ENCODE measurements at places on chromosomes 4 and X.
A peak's percentile ranks its signal among the peaks of the same experiment; 100 is the strongest.

GRCh38 chr4:14054391-14054790 lies 426.9 kb upstream of the BOD1L1 start:
- no peak for DNase-seq

GRCh38 chrX:44203791-44204190 lies 139.7 kb downstream of the EFHC2 start:
- no peak for DNase-seq

- no peak for DNase-seq
Measured at GRCh38 chrX:24988314-24988713, 27.5 kb downstream of the ARX start.

- DNase-seq = no peak
Measured at GRCh38 chrX:34656467-34656841, 631 bp downstream of the TMEM47 start.

DNA sequence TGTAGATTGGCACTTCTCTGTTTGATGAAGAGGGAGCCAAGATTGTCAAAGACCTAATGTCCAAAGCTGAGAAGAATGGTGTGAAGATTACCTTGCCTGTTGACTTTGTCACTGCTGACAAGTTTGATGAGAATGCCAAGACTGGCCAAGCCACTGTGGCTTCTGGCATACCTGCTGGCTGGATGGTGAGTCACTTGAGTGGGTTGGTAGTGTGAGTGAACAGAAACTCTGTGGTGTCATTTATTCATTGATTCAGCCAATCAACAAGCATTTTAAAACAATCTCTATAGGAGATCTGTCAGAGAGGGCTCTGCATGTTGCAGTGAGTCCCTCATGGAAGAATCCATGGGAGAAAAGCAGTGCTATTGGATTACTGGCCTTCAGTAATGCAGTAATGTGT lies 16.3 kb downstream of the TAF9B start:
- peak; percentile 33 for DNase-seq

DNA sequence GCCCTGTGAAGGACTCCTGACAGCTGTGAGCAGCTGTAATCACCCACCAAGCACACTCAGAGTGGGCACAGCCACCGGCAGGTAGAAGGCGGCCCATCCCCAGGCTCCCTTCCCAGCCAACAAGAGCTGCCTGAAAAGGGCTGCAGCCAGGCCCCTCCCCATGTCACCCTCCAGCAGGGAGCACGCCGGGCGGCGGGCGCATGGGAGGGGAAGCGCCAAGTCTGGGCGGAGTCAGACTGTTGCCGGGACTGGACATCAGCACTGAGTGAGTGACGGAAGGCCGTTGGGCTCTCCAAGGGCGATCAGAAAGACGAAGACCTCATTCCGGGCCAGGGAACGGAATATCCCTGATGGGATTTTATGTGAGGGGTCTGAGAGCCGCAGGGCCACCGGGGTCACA lies 82.1 kb downstream of the PPP2R2C start:
- no peak for DNase-seq

DNA sequence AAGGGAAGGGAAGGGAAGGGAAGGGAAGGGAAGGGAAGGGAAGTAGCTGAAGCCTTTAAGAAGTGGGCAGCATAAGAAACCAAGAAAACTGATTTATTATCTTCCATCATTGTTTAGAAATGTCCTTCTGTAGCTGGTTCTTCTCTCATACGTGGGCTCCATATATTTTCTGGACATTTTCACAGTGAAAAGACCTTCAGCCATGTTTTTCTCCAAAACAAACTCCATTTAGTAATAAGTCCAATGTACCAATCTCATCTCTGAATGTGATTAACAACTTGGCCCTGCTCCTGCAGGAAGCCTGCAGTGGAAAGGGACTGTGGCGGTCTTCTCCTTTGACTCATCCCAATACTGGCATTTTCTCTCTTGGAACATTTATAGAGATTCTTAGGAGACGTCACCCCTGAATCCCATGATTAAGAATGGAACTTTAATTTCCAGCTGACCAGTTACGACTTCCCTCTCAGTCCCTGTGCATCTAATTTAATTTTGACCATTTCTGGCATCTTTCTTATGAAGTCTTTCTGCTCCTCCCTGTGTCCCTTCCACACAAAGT lies 96.6 kb upstream of the GUCY1A1 start:
- no peak for DNase-seq

DNA sequence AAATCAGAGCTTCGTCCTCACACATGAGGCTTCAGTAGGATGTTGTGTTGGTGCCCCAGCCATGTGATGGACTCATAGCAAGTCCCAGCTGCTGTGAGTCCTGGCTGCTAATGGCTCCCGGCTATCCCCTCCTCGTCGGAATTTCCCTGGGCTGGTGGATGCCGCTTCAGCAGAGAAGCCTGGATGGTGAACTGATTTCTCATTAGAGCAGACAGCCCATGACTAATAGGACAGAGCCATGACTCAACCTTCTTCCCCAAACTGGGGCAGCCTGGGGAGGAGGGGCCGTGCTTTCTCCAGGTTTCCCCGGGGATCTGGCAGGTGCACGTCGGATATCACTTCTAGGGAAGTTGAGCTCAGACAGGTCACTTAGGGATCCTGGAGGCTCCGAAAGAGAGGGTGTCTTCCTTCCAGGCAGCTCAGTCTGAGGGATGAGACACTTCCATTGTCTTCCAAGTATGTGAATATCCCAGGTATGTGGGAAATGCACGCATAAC lies 112.7 kb downstream of the ASMT start:
- no peak for DNase-seq

DNA sequence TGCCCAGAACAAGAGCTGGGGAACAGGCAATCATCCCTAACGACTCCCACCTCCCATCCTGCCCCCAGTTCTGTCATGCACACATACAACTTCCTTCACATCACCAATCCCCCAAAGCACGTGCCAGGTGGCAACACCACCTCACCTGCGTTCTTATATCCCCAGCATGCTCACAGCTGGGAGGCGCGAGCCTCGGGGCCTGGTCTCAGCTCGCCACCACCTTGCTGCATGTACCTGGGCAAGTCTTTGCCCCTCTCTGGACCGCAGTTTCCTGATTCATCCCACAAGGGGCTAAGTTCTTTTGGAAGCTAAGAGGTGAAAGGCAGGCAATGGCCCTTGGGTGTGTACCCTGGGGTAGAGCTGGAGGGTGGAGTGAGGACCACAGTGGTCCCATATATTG lies 119.2 kb upstream of the PJA1 start:
- no peak for DNase-seq

GRCh38 chr4:23097251-23097650 lies 404.5 kb downstream of the GBA3 start:
- no peak for DNase-seq

DNA sequence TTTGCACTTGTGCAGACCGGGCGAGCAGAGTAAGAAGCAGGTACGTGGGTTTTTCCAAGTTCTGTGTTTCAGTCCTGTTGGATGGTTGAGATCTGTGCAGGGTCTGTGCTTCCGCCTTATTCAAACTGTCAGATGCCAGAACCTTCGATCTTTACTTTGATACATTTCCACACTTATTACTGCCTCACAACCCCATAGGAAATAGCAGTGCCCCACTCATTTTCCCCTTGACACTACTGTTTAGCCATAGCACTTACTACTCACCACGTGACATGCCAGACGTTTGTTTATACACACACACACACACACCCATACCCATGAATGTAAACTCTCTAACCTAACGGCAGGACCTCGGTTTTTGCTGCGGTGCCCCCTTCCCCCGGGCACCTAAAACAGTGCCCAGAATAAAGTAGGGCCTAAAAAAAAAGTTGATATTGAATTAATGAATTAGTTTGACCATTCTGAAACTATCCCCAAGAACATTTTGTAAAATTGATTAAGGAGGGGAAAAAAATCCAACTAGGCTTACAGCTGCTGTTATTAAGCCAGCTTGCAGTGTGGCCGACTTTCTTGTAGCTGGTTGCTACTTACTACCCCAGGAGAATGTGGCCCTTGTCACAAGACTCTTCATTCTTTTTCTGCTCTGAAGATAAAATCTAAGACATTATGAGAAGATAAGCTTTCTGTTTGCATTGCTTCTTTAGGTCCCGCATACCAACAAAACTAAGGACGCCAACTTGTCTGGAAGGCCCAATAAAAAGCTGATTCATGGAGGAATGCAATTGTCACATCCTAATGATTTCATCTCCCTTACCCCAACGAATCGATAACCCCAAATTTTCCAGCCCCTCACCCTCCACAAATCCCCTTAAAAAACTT lies 704 bp upstream of the SEPSECS start:
- DNase-seq = peak; percentile 2

- no peak for DNase-seq
Measured at GRCh38 chrX:10184411-10184810, 27.6 kb downstream of the CLCN4 start.

DNA sequence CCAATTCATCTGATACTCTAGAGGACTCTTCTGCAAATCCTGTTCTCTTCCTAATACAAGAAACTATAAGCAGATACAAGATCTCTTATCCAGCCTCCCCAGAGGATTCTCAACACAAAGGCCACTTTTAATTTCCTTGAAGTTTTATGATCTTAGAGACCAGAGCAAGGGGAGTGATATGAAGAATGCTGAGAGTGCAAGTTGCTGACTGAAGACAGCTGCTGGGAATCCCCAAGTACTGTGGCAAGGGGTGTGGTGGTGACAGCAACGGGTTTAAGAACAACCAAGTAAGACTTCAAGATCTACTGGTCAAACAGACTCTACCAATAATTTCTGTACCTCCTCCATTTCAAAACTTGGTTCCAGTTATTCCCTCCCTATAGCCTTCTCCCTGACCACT lies 7.0 kb downstream of the AMMECR1 start:
- no peak for DNase-seq

DNA sequence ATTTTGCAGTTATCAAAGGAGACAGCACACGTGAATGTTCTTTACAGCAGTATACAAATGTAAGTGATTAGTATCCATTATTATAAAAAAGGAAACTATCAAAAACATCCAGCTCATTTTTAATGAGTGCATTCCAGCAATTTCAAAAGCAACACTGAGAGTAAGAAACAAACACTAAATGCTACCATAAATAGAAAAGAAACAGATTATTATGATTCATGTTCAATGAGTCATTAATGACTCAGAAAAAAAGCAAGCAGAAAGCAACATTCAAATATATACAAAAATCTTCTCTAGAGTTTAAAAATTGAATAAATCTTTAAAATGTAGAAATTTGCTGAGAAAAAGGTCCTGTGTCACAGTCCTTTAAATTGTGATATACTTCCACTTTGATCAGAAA lies 346.5 kb upstream of the FMR1 start:
- DNase-seq = no peak

GRCh38 chrX:52337410-52337809 lies 31.4 kb upstream of the XAGE2 start:
- DNase-seq = no peak

DNA sequence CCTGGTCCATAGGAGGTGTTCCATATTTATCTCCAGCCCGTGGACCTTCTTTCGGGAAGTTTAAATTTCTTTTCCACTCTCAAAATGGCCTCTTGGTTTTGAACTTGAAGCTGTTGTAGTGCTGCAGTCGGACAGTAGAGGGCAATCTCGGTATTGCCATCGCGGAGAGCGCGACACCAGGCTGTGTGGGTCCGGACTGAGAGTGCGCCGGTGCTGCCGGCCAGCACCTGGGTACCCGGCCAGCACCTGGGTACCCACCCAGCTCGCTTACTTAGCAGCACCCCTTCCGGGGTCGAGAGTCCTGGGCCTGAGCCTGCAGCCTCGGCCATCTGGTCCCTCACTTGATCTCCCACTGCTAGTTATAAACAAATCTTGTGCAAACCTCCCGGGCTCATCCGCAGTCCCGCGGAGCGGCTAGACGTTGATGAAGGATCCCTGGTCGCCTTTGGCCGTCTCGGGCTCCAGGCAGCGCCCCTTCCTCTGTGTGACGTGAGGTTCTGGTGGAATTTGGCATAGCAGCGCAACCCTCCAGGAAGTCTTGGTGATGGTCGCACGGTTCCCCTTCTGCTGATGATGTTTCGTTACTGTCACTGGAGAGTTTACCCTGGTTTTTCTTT lies 18.0 kb downstream of the FAM9A start:
- peak; percentile 1 for DNase-seq

GRCh38 chr4:2250357-2251072 lies 8.6 kb upstream of the HAUS3 start:
- DNase-seq = no peak

DNA sequence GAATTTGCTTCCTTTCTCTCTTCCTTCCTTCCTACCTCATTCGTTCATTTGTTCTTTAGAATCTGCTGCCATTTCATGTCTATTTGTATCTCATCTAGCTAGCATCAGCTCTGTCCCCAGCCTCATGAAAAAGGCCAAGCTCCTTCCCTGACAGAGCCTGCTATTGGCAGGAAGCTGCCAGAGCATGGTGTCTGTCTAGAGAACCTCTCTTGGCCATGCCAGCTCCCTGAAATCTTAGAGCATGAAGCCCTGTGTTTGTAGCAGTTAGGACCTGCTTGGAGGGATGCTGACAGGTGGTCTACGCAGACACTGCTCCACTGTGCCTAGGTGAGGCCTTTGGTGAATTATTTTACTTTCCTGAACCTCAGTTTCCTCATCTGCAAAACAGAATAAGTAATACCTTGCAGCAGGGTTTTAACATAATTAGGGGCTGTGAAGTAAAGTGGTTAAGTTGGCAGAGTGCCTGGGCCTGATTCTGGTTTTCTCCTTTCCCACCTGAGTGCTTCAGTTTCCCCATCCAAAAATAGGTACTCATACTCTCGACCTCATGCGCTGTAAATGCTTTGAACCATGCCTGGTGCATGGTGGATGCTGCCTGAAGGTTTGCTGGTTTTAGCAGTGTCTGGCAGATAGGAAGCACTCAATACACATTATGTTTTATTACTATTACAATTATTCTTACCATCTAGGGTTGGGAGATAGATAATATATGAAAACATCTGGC lies 4.7 kb downstream of the PTTG2 start:
- DNase-seq = no peak

DNA sequence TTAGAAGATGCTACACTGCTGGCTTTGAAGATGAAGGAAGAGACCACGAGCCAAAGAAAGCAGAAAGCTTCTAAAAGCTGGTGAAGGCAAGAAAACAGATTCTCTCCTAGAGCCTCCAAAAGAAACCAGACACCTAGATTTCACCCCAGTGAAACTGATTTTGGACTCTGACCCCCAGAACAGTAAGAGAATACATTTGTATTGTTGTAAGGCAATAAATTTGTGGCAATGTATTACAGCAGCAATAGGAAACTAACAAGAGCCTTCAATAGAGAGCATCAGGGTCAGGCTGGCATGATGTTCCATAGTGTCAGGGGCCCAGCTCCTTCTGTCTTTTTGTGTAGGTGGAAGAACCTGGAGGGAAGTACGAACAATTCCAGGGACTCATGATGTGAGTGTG lies 6.0 kb upstream of the TEC start:
- DNase-seq = no peak
